Posterior cingulate gyrus (tissue), 11 donors: ENCODE measurements at places on chromosomes 13 and 19.

- DNase-seq: no peak
These were observed 1.3 kb downstream of the LRG1 start for GRCh38 chr19:4538601-4538954.

DNA sequence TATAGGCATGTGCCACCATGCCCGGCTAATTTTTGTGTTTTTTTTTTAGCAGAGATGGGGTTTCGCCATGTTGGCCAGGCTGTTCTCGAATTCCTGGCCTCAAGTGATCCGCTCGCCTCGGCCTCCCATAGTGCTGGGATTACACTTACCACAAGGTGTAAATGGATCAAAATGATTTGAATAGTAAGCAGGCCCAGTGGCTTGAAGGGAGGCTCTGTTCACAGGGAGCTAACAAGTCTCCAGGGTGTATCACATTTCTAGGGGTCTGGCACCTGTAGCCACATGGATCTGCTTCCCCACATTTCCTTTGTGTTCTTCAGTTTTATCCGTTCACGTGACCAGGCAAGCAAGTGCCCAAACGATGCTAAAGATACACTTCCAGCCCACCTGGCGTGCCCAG, 13.5 kb upstream of the CNFN start:
- no peak for DNase-seq

DNA sequence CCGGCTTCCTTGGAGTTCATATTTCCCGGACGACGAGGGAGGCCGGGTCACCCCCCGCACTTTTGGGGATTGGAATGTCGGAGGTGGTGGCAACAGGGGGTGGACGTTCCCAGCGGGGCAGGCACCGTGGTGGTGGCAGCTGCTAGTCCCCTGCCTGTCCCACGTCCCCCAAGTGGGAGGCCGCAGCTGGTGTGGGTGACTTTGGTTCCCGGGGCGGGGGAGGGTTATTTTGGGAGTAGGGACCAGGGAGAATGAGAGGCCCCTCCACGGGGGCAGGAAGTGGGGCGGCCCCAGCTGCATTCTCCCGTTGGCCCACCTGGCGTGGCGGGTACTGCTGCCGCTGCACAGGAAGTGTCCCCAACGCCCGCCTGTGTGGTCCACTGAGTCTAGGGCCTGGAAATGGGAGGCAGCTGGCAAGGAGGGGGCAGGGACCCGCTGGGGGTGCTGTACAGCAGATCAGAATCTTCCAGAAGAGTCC, 11.1 kb upstream of the PLIN3 start:
- peak; percentile 92 for DNase-seq

- peak; percentile 75 for DNase-seq
These were observed 4.8 kb downstream of the PIAS4 start for GRCh38 chr19:4012092-4012974.

DNA sequence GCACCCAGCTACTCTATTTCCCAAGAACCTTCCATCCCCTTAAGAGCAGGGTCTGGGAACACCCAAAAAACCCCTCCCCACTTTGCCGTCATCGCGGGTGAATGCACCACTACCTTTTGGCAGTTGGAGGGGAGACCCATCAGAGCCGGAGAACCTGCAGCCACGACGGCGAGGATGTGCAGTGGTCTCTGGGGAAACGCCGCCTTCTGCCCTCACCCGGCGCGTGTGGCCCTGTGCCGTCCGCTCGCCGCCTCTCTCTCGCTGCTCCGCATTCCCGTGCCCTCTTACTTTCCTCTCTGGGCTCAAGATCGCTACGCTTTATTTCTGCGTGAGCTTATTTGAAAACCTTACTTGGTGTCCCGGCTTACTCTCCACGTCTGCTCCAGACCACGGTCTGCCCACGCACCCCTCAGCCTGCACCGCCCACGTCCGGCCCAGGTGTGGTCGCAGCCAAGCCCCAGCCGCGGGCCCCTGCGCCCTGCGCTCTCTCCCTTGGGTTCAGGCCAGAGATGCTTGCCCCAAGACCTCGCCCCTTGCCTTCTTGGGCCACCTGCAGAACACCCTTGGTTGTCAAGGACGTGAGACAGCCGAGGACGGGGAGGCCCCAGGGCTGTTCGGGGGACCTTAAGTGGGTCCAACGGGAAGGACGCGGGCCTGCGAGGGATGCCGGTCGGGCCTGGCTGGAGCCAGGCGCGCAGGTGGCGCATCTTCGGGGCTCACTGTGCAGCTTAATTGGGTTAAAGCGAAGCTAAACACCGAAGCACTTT, 2.0 kb upstream of the MAB21L1 start:
- no peak for DNase-seq

GRCh38 chr19:5091018-5091683, 122.2 kb downstream of the KDM4B start:
- peak; percentile 34 for DNase-seq

GRCh38 chr19:17234911-17235299, 8.9 kb downstream of the OCEL1 start:
- DNase-seq: no peak

DNA sequence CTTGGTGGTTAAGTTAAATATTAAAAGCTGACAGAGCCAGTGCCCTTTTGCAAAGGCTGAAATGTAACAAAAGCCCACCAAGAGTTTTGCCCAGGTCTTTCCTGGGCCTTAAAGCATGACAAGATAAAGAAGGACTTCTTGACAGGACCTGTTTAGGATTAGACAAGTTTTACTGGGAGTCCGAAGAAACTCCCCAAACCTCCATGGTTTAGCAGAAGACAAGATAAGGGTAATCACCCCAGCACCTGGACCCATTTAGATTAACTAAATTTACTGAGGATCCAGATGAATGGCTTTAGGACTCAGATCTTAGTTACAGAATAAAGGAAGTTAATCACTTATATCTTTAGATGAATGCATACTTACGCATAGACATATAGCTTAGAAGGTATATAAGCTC, 14.8 kb upstream of the UFM1 start:
- no peak for DNase-seq

DNA sequence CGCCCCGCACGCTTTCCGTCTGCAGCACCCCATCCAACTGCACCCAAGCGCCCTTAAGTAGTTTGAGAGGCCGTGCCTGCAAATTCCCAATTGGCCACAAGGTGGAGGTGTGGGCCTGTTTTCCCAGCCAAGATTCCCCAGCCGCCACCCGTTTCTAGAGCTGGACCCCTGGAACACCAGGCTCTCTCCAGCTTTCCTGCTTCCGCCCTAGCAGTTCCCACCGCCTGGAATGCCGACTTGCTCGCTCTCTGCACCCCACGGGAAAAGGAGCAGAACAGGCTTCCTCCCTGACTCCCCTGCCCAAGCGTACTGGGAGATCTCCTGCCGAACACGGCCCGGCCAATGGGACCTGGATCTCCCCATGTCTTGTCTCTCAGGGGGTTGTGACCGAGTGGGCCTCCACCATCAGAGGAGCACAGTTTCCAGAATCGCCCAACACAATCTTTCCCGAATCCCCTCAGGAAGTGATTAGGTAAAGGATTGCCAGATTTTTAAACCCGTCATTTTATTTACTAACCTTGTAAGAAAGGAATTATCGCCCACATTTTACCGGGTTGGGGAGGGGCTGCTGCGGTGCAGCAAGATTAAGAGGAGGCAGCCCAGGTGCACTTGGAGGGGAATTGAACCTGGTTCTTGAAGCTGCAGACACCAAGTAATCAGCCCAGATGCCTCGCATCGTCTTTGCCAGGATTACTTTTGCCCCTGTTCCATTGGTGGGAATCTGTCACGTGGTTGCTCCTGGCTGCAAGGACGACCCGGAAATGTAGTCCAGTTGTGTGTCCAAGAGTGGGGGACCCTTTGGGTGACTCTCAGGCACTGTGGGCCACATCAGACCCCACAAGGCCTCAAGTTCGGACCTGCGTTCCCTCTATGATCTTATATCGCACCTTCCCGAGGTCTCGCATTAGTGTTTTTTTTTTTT, 3.5 kb upstream of the NAPSA start:
- DNase-seq: peak; percentile 96

GRCh38 chr19:46917002-46917401, 56.2 kb downstream of the ARHGAP35 start:
- DNase-seq: no peak

DNA sequence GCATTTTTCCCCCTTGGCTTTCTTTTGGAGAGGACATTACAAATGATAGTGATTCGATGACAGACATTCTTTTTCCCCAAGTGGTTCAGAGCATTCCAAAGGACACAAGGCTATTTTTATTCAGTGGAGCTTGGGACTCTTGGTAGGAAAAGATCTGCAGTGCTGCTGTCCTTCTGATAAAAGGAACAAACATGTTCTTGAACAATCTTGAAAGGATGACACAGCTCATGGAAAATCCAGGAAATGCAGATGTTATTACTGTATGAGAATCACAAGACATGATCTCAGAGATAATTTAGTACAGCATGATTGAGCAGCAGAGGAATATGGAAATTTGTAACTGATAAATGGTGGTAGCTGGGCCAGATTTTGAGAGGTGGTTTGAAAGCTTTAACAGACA, 96.2 kb upstream of the RFC3 start:
- DNase-seq: no peak

- DNase-seq: no peak
These were observed 226.2 kb downstream of the KCNRG start for GRCh38 chr13:50241479-50241878.

- peak; percentile 55 for DNase-seq
These were observed 20.1 kb downstream of the PLEKHF1 start for GRCh38 chr19:29685326-29685725.

DNA sequence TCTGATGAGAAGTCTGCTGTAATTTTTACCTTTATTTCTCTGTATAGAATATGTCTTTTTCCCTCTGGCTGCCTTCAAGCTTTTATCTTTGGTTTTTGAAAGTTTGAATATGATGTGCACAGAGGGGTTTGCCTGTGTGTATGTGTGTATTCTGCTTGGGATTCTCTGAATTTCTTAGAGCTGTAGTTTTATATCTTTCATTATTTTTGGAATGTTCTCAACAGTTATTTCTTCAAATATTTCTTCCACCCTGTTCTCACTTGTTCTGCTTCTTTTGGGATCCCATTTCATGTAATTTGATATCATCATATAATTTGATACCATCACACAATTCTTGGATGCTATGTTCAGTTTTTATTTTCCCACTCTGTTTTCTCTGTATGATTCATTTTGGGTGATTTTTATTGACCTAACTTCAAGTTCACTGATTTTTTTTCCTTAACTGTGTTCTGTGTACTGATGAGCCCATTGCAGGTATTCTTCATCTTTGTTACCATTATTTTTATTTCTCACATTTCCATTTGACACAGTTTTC, 7.5 kb downstream of the COG3 start:
- no peak for DNase-seq

DNA sequence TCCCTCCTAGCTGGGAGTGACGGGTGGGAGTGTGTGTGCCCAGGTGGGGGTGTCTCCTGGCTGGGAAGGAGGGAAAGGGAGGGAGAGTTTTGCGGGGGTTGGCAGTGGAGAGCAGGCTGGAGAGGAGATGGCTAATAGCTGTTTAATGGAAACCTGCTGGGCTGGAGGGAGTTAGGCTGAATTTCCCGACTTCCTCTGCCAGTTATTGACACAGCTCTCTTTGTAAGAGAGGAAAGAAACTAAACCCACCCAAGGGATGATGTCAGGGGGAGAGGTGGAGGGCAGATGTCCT, 10.2 kb upstream of the ILF3 start:
- DNase-seq: no peak

DNA sequence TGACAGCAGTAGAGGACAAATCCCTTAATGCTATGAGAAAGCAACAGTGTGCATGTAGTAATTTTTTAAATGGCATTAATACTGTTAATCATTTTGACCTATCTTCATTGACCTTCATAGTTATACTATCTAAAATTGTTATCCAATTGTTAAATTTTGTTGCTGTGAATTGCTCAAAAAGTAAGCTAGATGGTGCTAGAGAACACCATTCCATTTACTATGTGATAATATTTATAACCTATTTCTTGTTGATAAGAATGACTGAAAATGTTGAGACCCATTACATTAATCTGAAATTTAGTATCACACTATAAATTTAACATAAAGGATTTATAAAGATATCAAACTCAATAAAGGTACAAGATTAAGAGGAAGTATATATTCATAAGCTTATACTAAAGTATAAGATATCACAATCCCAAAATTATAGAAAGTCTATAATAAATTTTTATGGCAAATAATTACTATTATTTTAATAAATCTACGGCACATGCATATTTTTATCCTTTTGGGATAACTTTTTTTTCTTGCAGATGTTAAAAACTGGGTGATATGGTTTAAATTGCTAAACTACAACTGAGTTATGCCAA, 1573.3 kb downstream of the PCDH9 start:
- DNase-seq: no peak

GRCh38 chr19:15170345-15170744, 30.4 kb downstream of the NOTCH3 start:
- no peak for DNase-seq

- no peak for DNase-seq
These were observed 6.7 kb downstream of the ZNF865 start for GRCh38 chr19:55611983-55612645.

DNA sequence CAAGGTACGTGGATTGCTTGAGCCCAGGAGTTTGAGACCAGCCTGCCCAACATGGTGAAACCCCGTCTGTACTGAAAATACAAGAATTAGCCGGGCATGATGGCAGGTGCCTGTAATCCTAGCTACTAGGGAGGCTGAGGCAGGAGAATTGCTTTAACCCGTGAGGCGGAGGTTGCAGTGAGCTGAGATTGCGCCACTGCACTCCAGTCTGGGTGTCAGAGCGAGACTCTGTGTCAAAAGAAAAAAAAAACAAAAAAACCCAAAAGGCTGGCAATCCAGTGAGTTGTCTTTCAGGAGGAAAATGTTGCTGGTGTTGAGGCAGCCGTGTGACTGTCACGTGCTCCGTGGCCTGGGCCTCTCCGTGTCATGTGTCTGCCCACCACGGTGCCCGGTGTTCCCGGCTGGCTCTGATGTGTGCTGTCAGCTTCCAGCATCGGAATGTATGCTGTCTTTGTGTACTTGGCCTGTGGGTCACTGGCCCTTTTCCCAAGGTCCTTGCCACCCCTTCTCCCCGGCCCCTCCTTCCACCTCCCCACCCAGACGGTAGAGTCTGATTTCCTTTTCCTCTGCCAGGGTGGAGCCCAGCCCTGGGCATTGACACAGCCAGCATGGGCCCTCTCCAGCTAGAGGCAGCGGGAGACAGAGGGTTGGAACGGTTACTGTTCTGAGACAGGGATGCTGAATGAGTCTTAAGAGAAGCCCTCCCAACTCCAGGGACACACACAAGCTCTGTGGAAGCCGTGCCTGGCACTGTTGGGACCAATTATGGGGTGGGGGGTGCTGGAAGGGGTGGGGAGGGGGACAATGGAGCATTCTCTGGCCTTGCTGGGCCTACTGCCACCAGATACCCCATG, 7.2 kb upstream of the TUBB4A start:
- peak; percentile 94 for DNase-seq

- peak; percentile 66 for DNase-seq
These were observed at the start of gene SHFL for GRCh38 chr19:10085641-10086590. TSS of gene SHFL (plus strand) at chr19:10086317. CDS start at chr19:10086428, 111 bp downstream.
